NCI-H2081 (cell line): ENCODE measurements at places on chromosomes 5 and 9.

- DNase-seq, result no peak
Observed at GRCh38 chr5:54823006-54823405, 162.4 kb downstream of the ESM1 start.

GRCh38 chr9:81079055-81079454, 610.3 kb downstream of the TLE1 start:
- DNase-seq, result no peak

DNA sequence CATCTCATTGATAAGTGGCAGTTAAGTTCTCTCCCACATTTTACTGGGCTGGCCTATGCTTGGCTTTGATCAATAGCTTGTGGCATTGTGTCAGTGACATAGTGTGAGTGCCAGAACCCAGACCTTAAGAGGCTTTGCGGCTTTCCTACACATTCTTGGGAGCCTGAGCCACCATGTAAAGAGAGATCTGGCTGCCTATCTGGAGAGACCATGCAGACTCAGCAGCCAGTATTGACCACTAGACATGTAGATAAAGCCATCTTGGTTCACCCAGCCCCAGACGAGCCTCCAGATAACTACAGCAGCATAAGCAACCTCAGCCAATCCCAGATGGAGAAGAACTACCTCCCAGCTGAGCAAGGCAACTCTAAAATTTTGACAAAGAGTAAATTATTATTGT, 28.6 kb downstream of the C9orf153 start:
- DNase-seq, result no peak

DNA sequence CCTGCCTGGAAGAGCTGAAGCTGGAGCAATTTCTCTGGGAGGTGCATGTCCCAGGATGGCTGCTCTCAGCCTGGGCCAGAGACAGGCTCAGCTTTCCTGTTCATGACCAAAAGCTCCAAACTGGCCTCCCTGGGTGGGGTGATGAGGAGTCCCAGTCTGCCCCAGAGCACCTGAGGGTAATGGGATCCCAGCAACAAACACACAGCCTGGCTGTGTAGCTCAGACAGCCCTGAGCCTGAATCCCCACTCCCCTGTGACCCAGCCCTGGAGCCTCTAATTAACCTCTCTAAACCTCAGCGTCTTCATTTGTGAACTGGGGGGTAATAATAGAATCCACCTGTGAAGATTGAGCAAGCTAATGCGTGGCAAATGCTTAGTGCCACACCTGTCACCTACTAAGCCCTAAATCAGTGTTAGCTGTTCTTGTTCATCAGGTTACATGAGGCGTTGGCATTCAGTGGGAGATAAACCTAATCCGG, 67.5 kb downstream of the HSPA4 start:
- DNase-seq, result no peak

- DNase-seq, result no peak
Observed at GRCh38 chr5:76682387-76682786, 33.5 kb upstream of the F2R start.

GRCh38 chr9:131733541-131734061, 6.3 kb downstream of the RAPGEF1 start:
- DNase-seq, result no peak

DNA sequence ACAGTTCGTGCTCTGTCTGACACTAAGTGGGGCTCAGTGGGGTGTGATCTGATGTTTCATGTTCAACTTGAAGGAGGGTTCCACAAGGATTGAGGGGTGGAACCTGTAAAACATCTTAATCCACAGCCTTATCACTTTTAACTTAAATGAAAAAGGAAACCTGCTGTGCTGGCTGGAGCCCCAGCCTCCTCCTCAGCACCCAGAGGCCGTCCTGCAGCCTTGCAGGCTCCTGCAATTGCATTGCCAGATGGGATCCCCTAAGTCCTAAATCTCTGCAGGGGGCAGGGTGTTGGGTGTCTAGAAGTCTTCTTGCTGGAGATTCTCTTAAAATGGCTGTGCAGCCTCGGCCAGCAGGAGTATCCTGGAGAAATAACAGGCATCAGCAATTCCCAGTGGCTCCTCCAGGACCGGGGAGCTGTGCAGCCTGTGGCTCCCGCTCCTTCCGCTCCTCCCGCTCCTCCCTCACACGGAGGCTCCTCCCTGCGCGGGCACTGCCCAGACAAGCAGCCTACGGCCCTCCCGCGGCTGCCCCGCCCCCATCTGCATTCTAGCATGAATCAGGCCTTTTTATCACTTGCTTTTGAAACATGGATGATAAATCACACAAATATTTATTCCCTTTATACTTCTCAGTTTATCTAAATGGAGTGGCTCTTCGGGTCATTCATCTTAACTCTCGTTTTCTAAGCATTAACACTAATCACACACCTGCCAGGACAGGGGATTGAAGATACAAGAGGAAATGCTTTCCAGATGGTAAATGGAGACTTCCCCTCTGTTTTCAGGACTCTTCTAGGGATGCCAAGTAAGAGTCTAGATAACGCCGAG, 131.0 kb downstream of the ADAMTS16 start:
- peak; percentile 21 for DNase-seq

DNA sequence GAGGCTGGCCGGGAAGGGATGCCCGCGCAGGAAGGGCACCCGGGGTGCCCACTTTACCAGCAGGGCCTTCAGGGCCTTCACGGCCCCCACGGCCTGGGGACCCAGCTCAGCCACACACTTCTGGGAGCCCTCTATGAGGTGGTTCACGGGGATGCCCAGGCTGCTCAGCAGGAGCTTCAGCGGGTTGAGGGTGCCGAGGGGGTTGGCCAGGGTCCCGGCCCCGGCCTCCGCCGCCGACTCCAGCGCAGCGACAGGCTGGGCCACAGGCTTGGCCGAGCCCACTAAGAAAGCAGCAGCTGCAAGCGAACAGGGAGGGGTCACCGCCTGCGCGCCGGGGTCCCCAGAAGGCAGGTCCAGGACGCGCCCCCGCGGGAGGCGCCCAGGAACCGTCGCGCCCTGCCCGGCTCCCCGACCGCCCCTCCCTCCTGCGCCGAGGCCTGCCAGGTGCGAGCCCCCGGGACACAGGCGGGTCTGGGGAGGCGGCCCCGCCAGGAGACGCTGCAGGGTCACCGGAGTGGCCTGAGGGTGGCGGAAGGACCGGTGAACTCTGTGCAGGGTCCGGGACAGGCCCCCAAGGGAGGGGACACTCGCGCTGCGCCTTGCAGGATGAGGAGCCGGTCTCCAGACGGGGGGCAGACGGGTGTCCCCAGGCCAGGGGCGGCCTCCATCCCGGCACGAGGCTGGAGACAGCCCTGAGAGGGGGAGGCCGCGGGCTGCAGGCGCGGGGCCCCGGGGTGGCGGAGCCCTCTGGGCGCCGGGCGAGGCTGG, 572 bp downstream of the SCGB3A1 start:
- no peak for DNase-seq

DNA sequence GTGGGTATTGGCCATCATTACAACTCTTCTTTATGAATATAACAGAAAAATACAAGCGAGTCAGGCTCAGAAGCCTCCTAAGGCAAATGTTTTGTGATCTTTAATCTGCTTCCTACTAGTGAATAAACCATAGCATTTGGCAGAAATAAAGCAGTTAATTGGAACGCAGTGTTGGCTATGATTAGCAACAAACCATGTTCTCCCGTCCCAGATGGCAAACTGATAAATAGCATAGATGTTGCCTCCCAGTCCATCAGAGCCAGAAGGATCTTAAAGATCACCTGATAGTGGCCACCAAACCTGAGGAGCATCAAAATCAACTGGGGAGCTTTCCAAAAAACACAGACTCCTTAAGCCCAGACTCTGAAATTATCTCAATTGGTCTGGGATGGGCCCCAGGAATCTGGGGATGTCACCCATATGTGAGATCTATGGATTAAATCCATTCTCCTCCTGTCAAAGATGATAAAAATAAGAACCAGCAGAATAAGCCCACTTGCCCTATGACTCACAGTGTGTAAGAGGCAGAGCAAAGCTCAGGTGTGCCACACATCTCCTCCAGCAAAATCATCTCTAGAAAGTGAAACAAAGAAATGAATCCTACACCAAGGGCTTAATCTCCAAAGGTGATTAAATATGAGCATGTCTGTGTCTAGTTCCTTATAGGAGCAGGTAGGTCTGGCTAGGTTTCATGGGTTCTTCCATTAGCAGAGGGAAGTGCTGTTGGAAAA, 50.3 kb downstream of the APBA1 start:
- DNase-seq, result no peak

- peak; percentile 4 for DNase-seq
Observed at GRCh38 chr5:78533356-78533755, 115.2 kb downstream of the LHFPL2 start.

GRCh38 chr5:172498431-172499129, 44.3 kb upstream of the SH3PXD2B start:
- no peak for DNase-seq

GRCh38 chr5:76074487-76075065, 8.6 kb upstream of the SV2C start:
- DNase-seq, result no peak

DNA sequence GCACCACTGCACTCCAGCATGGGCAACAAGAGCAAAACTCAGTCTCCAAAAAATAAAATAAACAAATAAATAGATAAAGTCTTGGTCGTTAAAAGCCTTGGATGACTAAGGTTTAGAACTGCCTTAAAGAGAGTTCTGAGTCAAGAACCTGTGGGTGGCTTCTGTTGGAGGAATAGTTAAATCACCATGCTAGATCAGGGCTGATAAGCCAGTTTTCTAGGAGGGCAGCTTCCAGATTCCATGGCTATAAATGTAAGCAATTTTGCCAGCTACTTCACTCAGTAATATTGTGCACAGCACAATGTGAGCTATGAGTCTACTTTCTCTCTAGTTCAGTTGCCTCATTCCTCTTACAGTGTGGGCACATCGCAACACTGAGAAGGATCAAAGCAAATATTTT, 242.1 kb upstream of the NUDT12 start:
- no peak for DNase-seq

DNA sequence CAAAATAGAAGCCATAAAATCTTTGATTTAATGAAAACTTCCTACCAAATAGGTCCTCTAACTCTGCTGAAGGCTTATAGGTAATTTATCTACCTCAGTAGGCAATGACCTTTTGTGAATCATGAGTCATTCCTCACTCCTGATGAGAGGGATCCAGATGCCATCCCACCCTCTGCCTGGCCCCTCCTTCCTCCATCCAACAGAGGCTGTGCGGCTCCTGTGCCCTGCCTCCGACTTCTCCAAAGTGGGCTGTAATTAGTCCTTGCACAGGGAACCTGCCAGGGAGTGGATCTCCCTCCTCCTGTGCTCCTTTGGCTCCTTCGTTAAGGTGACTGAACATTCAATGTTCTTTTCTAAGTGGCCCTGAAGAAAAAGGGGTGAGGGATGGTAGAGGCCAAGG, 213.9 kb upstream of the TBCA start:
- no peak for DNase-seq

- no peak for DNase-seq
Observed at GRCh38 chr5:156922207-156922792, 40.7 kb downstream of the TIMD4 start.
